Stimulated activated CD4-positive, alpha-beta T cell treated with anti-CD3 and anti-CD28 coated beads, Interleukin-4, amount 100 ng/mL, for 1 hour (primary cell): ENCODE measurements at places on chromosomes 11 and 22.

GRCh38 chr11:61974766-61975631 lies 7.6 kb upstream of the FTH1 start:
- no peak for DNase-seq

- DNase-seq, result no peak
Measured at GRCh38 chr11:103358251-103358650, 249.0 kb downstream of the DYNC2H1 start.

DNA sequence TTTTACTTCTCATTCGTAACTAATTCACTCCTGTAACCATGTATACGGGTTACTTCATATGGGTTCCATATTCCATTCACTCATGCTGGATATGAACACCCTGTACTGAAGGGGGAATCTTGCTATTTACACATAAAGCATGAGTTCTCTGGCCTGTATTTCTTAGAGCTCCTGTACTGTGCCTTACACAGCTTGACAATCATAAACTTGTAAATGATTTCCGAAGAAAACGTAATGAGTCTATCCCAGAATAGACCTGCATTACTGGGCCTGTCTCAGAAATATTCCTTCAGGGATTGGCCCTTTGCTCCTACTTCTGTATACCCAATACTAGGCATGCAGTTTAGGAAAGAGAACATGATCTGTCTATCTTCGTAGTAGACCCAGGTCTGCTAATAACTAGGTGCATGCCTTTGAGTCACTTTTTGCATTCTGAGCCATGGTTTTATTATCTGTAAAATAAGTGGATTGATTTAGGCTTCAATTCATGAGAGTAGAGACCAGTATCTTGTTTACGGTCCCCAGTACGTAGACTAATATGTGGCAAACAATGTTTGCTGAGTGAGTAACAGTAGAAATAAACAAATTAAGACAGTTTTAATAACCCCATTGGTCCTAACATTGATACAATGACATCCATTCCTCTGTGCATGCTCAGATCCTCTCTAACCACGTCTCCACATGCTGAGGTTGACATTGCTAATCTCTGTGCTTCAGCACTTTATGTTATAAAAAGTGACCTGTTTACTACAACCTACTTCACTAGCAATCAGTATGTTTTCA lies 1.2 kb downstream of the CCDC34 start:
- no peak for DNase-seq

- DNase-seq, result no peak
Measured at GRCh38 chr11:28690746-28691145, 582.6 kb downstream of the METTL15 start.

- DNase-seq, result no peak
Measured at GRCh38 chr11:96335388-96335787, 7.6 kb downstream of the MAML2 start.

GRCh38 chr22:22110548-22111266 lies 128.1 kb upstream of the TOP3B start:
- peak; percentile 17 for DNase-seq

GRCh38 chr11:102794382-102794781 lies 3.6 kb downstream of the MMP1 start:
- DNase-seq, result peak; percentile 3

DNA sequence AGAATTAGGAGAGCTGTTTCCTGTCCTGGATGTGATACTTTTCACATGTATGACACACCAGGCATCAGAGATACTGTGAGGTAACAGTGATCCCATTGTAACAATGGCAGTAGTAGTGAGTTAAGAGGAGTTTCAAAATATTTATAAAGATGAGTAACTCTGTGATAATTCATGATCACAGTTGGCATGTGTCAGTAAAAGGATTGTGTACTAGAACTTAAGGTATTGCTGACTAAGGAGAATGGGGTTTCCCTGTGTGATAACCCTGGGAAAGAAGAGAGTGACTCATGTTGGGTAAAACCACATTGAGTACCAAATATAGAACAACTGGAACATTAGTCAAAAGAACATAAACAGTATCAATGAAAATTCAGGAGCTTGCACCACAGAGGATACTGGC lies 22.9 kb upstream of the SLC5A1 start:
- DNase-seq, result no peak

DNA sequence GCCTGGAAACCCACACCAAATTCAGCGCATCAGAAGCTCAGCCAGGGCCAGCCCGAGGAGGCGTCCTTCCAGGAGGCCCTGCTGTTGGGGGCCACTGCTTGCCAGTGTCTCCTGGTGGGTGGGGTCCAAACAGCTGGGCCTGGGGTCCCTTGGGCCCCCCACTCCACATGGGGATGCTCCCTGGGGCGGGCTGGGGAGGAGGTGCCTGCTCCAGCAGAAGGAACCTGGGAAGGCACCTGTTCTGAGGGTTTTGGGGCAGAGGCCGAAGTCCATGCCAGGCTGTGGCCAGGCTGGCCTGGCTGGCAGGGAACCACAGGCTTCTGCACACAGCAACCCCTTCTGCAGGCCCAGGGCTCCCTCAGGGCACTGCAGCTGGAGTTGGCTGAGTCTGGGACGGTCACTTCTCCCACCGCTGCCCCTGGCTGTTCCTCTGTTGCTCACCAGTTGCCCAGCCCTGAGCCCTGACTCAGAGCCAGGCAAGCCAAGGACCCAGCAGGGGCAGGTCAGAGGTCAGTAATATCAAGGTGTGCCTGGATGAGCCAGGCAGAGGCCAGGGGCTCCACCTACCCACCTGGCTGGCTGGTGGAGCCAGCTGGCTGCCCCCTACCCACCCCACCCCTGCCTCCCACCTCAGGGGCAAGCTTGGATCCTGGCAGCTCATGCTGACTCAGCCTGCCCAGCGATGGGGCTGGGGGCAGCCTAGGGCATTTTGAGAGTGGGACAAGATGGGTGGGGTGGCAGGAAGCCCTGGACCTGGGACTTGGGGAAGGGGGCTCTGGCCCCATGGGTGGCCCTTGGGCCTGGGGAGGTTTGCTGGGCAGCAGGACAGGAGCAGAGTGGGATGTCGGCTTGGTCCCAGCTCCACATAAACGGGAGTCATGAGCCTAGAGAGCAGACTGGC lies 12.0 kb upstream of the PHLDA2 start:
- no peak for DNase-seq

- DNase-seq, result no peak
Measured at GRCh38 chr11:126754591-126755426, 245.8 kb downstream of the KIRREL3 start.

DNA sequence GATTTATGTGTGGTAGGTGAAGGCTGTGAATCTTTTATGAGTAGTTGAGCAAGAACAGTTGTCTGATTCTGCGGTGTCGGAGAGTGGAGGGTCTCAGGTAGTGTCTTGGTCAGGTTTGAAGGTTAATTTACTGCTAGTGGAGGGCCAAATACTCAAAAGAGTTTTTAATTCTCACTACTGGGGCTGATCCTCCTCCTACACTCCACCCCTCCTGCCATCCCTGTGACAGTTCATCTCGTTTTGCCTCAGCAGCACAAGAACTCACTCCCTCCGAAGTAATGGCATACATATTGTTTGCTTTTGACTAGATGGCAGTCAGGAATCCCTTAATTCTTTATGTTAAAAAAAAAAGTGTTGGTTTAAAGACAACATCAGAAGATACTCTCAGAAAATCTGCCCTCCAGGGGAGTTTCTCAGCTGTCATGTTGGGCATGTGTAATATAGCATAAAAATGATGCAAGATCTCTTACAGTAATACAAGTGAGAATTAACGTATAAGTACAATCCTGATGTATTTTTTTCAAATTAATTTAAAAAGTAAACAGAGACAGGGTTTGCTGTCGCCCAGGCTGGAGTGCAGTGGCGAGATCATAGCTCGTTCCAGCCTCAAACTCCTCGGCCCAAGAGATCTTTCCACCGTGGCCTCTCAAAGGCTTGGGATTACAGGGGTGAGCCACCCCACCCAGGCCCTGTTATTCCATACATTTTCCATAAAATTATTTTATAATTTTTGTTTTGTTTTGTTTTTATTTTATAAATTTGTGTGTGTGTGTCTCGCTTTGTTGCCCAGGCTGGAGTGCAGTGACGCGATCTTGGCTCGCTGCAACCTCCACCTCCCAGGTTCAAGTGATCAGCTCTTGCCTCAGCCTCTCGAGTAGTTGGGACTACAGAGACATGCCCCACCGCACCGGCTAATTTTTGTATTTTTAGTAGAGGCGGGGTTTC lies 1.3 kb downstream of the FAR1 start:
- DNase-seq, result no peak

- DNase-seq, result no peak
Measured at GRCh38 chr22:31812977-31813605, 59.3 kb downstream of the DEPDC5 start.

DNA sequence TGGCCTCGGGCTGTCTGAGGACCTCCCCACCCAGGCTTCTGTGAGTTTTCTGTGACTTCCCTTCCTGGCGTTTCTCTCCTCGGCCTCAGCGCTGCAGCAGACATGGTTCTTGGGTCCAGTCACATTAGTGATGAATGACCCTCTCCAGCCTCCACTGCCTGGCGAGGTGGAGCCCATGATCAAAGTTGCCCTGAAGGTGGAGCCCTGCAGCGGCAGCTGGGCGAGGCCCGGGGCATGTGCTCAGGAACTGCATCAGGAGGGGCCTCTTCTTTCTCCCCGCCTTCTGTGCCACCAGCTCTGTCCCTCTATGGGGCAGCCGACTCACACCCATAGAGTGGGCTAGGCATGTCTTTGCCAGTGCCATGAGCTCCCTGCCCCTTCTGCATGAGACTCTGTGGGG lies 1079.7 kb downstream of the TBC1D22A start:
- DNase-seq, result no peak

GRCh38 chr11:78818201-78818600 lies 243.5 kb upstream of the NARS2 start:
- no peak for DNase-seq

DNA sequence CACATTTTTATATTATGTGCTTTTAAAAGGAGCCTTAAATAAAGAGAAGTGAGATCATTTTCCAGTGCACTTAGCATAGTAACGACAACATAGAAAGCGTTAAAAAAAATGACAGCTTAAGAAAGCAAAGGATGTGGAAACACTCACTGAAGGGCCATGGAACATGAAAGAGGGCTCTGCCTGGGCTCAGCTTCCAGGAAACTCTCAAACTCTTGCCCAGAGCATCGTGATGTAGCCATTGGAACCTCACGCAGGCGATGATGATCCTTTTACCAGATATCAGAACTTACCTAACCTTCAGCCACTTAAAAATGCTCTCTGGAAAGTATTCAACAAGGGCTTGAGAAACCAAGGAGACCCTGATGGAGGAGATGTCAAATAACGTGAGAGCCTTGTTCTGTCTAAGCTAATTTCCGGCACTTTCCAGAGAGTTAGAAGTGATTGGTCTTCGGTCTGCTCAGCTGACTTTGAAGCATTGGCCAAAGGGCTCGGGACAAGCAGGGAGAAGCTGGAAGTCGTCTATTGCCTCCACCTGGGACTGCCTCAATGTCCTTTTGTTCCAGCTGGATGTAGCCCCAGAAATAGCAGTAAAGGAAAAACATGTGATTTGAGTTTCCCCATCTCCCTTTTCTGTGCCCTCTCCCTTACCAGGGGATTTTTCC lies 21.5 kb upstream of the ETS1 start:
- no peak for DNase-seq

DNA sequence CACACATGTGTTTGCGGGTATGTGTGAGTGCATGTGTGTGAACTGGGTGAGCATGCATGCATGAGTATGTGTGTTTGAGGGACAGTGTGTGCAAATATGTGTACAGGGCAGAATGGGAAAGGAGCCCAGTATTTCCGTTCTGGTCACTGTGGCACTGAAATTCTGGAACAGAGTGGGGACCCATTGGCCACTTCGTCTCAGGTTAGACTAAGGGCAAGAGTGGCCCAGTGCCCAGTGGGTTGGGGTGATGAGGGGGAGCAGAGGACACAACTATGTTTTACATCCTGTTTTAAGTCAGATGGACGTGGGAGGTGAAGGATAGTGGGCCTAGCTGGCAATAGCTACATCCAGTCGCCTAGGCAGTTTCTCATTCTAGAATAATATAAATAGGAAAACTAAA lies 438.5 kb downstream of the DYNC2H1 start:
- DNase-seq, result no peak

DNA sequence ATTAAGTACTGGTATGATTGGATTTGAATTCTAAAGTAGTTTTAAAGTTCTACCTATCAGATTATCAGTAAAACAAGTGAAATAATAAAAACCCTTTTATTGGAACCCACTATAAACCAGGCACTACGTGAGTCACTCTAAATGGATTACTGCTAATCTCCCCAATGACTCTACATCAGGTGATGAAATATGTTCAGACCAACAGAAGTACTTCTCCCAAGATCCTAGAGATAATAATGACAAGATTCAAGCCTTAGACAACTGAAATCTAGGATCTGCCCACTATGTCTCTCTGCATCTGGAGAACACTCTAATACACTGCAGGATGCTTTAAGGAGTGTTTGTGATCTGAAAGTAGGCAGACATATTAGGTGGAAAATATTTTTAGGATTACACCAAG lies 652.1 kb upstream of the CHORDC1 start:
- no peak for DNase-seq

GRCh38 chr11:72069787-72070251 lies 10.5 kb downstream of the NUMA1 start:
- no peak for DNase-seq

DNA sequence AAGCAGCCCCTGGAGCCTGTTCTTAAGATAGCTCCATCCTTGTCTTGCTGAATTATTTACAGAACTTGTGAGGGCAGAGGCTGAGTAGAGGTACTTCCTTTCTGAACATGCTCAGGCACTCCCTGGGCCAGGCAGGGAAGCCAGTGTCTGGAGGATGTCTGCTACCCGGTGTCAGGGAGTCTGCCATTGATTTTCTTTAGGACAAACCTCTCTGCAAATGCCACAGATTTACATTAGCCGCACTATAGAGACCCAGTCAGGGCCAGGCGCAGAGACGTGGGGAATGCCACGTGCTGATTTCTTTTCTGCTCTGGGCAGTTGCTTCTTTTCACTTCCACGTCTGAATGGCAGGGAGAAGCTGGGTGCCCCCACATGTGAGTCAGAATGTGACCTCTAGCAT lies 585.5 kb downstream of the NTM start:
- no peak for DNase-seq

DNA sequence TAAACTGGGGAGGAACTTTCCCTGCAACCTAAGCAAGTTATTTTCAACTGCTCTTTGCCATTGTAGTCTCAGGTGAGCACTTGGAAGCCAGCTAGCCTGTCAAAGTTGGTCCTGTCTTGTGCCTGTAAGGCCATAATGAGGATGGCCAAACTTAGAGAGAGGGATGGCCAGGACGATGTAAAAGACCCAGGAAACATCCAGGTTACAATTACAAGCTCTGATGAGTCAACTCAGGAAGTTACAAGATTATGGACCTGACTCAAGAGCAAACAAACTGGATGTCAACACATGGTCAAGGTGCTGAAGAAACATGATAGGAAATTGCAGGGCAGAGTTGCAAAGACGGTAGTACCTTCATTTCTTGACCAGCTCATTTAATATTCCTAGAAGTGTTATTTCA lies 1.6 kb downstream of the GTPBP1 start:
- no peak for DNase-seq

GRCh38 chr11:71964641-71965040 lies 34.1 kb upstream of the IL18BP start:
- no peak for DNase-seq

- DNase-seq, result no peak
Measured at GRCh38 chr11:122189229-122189628, 73.2 kb upstream of the BLID start.

DNA sequence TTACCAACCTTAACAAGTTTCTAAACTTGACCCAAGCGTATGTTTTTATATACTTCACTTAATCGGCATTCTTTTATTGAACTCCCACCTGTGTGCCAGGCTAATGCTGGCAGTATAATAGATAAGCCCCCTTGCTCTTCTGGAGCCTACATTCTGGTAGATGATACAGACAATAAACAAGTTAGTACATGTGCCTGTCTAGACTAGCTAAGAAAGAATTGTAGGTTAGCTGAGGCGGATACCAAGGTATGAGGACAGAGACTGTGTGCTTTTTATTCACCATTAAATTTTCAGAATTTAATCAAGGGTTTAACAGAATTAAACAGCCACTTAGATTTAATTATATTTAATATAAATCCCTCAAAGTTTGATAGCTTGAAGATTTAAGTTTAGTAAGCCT lies 45.7 kb downstream of the TTC17 start:
- no peak for DNase-seq
